ENCODE measurements at places on chromosomes 6 and 20.

DNA sequence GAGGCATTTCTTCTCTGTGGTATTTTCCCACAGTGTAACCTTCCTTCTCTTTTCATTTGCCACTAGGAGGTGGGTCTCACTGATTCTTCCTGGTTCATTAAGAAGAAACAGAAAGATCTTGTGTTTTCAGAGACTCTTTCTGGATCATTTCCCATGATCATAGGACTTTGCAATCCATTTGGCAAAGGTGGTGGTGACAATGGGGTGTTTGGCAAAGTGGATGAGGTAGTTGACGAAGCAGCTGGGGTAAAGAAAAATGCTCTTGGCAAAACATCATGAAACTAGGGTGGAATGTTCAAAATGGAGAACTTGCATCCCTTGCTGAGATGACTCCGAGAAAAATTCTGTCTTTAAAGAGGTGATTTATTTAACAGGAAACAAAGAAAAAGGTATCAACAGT, 50.6 kb downstream of the TRAF3IP2 start:
- DNase-seq = no peak

GRCh38 chr6:134517868-134518267, 200.0 kb upstream of the SGK1 start:
- DNase-seq = no peak

DNA sequence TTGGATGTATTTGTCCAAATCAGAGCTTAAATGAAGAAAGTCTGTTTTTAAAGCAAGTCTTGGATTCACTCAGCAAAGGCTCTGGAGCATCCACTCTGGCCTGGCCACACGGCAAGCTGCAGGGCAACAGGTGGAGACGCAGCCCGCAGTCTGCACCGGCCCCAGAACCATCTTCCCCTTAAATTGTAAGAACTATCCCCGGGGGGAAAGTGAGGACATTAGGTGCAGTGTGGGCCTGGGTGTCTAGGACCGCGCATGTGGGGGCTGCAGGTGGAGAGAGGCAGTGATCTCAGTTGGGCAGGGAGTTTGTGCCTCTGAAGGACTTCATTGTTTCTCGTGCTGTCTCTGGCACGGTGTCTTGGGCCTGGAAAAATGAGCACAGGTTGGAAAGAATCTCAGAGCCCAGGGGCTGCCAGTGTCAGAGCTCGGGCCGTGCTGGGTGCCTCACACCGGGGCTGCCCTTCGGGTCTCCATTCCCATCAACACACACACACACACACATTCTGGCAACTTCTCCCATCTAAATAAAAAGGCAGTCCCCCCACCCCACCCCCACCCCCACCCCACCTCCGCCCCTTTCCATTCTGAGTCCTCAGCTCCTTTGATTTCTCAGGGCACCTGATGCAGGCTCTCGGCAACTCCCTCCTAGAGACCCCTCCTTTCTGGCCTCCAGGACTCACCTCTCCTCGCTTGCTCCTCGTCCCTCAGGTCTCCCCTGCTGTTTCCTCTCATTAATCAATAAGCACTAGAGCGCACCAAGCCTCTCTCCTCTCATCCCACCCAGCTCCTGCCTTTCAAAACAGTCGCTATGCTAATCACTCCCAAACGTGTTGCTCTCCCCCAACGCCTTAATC, 48.4 kb downstream of the FOXF2 start:
- no peak for DNase-seq

DNA sequence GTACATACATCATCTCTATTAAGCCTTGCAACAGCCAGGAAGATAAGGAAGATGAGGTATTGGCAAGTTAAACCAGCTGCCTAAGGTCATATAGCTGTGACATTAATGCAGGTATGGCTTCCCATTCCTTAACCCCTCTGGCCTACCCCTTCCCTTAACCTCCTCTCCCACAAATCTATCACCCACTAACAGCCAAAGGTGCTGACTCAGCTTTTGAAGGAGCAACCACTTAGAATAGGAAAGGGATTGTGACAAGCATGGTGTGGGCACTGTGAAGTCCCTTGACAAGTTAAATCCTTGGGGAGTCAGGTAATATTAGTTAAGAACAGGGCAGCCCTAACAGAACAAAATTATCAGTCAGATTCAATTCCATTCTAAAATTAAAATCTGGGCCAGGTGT, 5.4 kb upstream of the SH3BGRL2 start:
- DNase-seq = no peak

GRCh38 chr20:46202766-46203509, 84.8 kb downstream of the CD40 start:
- DNase-seq = no peak

DNA sequence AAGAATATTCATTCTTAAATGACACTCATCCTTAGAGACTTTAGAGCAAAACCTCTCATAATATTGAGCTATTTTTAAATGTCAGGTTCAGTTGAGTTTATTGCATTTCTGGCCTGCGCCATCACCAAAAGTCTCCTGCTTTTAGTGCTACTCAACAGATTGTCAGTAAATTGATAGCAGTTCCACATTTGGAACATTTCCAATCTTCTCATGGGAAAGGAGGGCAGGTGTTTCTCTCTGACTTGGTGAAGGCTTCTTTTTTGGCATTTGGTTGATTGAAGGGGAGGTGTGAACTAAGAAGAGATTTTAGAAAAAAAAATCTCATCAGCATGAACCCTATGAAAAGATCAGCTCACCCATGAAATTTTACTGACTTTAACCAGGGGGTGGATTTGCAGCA, 125.9 kb upstream of the INSM1 start:
- no peak for DNase-seq

- no peak for DNase-seq
Observed at GRCh38 chr6:13427316-13427715, 60.1 kb downstream of the GFOD1 start.

DNA sequence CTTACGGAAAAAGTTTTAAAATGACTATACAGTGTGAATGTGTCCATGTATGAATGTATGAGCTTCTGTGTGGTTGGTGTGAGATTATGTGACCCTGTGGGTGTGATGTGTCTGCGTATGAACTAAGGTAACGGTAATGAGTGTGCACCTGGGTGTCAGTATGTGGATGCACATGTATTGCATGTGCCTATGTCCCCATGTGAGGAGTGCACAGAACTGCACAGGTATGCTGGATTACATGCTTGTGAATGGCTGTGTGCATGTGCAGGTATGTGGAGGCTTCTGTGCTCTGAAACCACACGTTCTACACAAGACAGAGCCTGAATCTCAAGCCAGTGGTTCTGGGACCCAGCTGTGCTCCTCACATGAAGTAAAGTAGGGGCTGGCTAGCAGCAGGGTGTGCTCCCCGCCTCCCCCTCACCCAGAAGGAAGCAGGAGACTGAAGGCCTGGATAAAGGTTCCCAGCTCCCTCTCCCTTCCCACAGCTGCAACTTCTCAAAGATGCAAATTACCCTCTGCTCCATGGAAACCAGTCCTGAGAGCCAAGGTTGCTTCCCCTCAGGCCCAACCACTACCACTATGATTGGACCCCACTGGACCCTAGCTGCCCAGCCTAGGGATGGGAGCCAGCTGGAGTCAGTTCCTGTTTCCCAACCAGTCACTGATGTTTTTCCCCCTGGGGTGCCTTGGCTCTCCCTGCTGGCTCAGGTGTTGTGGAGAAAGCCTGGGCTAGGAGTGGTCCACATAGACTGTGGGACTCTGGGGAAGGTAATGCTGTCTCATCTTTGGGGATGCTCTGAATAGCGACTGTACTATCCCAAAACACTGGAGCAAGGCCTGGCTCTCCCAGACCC, 24.8 kb upstream of the SPDEF start:
- DNase-seq = no peak

DNA sequence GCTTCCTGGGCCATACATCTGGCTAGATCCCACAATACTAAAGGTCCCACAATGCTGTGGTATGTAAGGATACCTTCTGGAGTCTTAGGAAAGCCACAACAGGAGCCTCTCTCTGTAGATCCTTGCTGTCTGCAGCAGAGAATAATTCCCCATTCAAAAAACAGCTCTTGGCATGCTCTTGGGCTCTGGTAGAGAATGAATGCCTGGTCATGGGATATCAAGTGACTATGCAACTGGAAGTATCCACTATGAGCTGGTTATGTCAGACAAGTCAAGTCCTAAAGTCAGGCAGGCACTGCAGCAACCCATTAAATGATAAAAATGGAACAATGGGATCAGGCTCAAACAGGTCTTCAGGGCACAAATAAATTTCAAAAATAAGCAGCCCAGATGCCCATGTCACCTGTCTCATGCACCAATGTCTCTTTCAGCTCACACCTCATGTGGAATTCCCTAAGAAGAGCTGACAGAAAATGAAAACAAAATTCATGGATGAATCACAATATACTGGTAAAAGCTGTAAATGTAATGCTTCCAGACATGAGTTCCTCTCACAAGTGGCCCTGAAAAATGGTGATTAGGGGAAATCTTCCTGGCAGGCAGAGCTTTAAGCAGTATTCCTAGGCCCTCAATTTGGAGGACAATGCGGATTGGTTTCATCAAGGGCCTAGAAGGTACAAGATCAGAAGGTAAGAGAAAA, 4.3 kb downstream of the AK9 start:
- no peak for DNase-seq

GRCh38 chr6:75494290-75494689, 690 bp upstream of the FILIP1 start:
- DNase-seq = no peak

Data from T-helper 22 cell (primary cell).